ENCODE measurements at places on chromosomes 5 and 9. TPM values are rescaled to one million over a fixed set of nuclear protein-coding genes. Genes with fewer than 3 reads are reported as not detected.

Gene AQP3
- total RNA-seq = 28.3 TPM

Gene PAM
- total RNA-seq = 19.6 TPM

Gene VLDLR
- 17.3 TPM for total RNA-seq

Gene GHR
- 0.05 TPM for total RNA-seq

Gene HOMER1
- total RNA-seq = 2.5 TPM

Gene RGMB
- 7.3 TPM for total RNA-seq

Gene PCDHAC2
- total RNA-seq = 4.0 TPM

Gene TEX48
- not detected for total RNA-seq

Gene PHF19
- total RNA-seq = 89.0 TPM

Gene RUFY1
- 27.2 TPM for total RNA-seq

Gene UGT3A2
- not detected for total RNA-seq

Gene SPINK6
- 0.75 TPM for total RNA-seq

Data from A549 treated with AZD2906 at 1 μM for 4 hours (cell line).